MM.1S (cell line): ENCODE measurements at places on chromosomes 6 and 20.

DNA sequence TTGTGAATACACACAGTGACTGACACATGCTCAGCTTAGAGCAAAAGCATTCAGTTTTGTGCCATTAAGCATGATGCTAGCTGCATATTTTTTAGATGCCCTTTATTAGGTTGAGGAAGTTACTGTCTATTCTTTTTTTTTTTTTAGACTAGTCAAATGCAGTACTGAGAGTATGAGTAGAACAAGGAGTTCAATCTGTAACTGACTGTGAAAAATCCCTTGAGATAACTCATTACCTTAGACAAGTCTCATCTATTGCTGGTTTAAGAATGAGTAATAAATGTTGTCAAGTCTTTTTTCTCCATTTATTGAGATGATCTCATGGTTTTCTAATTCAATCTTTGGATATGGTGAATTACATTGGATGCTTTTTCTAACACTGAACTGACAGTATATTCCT, 23.2 kb downstream of the AHI1 start:
- no peak for DNase-seq

DNA sequence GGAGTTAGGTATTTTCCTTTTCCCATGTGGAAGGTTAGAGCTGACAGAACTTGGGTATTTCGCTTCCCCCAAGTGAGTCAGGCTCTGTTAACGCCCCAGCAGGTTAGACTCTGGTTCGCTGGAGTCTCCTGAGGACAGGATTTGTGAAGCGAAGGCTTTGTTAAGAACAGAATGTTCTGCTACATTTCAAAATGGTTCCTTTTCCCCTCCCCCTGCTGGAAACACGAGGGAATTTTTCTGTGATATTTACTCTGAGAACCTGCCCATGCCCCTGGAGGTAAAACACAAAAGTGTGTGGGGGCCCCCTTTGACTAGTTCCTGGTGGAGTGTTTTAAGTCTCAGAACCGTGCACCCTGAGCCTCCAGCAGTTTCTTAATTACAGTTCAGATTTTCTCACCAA, 731.4 kb upstream of the CITED2 start:
- DNase-seq, result no peak

DNA sequence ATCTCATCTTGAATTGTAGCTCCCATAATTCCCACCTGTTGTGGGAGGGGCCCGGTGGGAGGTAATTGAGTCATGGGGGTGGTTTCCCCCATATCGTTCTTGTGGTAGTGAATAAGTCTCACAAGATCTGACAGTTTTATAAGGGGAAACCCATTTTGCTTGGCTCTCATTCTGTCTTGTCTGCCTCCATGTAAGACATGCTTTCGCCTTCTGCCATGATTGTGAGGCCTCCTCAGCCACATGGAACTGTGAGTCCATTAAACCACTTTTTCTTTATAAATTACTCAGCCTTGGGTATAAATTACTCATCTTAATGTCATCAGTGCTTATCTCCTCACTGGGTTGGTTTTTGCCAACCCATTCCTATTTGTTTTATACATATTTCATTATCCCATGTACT, 142.0 kb upstream of the GMDS start:
- DNase-seq, result no peak

DNA sequence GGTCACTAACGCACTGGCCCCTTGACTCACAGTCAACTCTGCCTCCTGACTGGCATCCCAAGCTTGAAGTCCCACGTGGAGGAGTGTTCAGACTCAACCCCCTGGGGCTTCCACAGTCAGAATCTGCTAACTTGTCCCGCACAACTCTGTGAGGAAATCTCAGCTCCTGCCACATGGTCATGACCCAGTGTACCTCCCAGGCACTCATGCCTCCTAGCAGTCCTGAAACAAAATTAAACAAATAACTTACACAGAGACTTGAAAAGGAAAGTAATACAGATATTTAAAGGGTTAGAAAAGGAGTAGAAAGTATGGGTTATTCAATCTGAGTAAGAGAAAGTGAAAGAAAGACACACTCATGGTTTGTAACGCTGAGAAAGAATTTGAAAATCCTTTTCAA, 134.9 kb downstream of the GMDS start:
- DNase-seq, result no peak

GRCh38 chr20:25230166-25230831, 17.6 kb upstream of the PYGB start:
- no peak for DNase-seq

GRCh38 chr20:22503577-22503976, 80.8 kb downstream of the FOXA2 start:
- no peak for DNase-seq

- DNase-seq, result no peak
These were observed 3.5 kb upstream of the VWA7 start for GRCh38 chr6:31780507-31781243.

- DNase-seq, result no peak
These were observed 12.9 kb downstream of the ZNF335 start for GRCh38 chr20:45959126-45959525.

- DNase-seq, result no peak
These were observed 107.4 kb downstream of the SAMD5 start for GRCh38 chr6:147615659-147616456.

GRCh38 chr20:3606021-3606420, 57.2 kb downstream of the GFRA4 start:
- no peak for DNase-seq

GRCh38 chr6:28738396-28738765, 185.4 kb downstream of the TRIM27 start:
- DNase-seq, result no peak

DNA sequence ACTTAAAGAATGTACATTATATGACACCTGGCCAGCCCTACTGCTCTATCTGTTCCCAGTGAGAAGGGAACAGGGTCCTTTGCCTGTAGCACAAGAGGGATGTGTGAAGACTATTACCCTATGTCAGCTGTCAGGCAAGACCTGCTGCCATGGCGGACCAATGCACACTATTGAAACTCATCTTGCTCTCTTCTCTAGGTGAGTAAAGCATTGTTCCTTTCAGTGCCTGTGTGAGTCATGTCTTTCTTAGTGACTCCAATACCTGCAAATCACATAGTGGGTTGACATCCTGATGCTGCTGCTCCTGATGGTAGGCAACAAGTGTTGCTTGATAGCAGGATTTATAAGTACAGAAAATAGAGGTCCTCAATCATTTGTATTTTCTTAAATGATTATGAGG, 48.8 kb upstream of the SYNCRIP start:
- DNase-seq, result no peak

- no peak for DNase-seq
These were observed 251.1 kb downstream of the FOXC1 start for GRCh38 chr6:1860756-1861348.

DNA sequence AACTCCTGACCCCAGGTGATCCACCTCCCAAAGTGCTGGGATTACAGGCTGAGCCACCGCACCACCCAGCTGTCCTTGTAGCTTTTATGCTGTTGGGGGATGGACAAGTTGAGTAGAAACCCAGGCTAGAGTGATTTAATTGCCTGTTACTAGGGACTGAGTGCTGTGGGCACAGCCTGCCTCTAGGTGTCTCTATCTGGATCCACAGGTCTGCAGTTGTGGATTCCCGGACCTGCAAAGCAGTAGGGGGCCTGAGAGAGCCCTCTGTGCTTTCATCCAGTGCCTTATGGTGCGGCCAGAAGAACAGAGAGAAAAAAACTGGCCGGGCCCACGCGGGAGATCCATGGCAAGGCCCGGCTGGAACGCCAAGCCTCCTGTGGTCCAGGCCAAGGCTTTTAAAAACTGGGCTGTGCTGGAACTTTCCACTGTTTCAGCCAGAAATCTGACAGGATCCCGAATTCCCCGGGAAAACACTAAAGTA, 5.2 kb downstream of the SIRPA start:
- peak; percentile 48 for DNase-seq
